ENCODE measurements at places on chromosomes 2 and 18.

- no peak for DNase-seq
Measured at GRCh38 chr2:102483086-102483485, 10.1 kb downstream of the SLC9A4 start.

GRCh38 chr2:117085737-117086136 lies 728.8 kb upstream of the DDX18 start:
- no peak for DNase-seq

DNA sequence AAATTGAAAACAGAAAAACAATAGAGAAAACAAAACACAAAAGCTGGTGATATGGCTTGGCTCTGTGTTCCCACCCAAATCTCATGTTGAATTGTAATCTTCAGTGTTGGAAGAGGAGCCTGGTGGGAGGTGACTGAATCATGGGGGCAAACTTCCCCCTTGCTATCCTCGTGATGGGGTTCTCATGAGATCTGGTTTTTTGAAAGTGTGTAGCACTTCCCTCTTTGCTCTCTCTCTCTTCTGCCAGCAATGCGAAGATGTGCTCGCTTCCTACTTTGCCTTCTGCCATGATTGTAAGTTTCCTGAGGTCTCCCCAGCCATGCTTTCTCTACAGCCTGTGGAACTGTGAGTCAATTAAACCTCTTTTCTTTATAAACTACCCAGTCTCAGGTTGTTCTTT lies 112.3 kb upstream of the UXS1 start:
- no peak for DNase-seq

DNA sequence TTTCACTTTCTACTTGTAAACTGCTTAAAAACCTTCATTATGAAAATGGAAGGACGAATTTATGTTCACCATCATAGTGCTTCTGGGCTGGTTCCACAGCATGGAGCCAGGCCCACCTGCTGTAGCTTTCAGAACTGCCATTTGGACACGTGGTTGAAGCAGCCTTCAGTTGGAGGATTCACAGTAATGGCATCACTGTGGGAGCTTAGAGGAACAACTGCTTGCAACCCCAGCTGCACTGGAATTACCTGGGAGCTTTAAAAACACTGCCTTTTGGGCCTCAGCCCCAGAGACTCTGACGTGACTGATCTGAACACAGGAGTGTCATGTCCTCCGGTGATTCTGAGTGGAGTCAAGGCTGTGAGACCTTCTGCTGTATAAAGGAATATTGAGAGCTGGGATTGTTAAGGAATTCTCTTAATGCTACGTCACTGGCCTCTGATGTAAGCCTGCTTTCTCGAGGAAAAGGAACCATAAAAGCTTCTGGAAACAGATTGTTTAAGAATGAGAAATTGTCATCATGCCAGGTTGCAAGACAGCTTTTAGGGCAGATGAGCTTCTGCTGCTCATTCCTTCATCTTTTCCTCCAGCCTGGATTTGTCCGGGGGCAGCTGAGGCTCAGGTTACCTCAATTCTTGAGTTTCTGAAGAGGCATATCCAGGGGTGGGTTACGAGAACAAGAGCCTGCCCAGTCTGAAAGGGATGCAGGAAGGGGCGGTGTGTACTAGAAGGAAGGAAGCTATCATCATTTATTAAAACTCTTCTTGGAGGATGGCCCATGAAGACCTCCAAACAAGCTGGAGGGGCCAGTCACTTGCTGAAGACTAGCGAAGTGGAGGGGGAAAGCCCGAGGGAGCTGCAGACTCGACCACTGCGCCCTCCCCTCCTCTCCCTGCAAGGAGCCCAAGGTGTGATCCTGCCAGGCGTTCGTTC lies 1.3 kb upstream of the IL1R1 start:
- DNase-seq = no peak

DNA sequence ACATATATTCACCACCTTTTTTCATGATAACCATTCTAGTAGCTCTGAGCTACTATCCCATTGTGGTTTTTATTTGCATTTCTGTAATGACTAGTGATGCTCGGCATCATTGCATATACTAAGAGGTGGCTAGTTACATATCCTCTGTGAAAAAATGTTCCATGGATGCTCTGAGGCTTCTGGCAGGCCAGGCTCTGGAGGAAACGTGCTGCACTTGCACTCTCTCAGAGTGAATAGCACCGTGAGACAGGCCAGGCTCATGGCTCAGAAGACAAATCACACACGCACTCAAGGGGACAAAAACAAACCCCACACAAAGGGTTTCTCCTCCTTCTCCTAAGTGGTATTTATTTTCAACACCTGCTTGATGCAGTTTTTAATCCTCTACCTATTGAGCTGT lies 1085.3 kb upstream of the CNTNAP5 start:
- no peak for DNase-seq

GRCh38 chr2:182672466-182673165 lies 43.4 kb upstream of the DNAJC10 start:
- DNase-seq = no peak

- no peak for DNase-seq
Measured at GRCh38 chr18:44682201-44682870, 1.6 kb downstream of the SETBP1 start.

GRCh38 chr18:22742409-22742808 lies 190.7 kb upstream of the RBBP8 start:
- no peak for DNase-seq

DNA sequence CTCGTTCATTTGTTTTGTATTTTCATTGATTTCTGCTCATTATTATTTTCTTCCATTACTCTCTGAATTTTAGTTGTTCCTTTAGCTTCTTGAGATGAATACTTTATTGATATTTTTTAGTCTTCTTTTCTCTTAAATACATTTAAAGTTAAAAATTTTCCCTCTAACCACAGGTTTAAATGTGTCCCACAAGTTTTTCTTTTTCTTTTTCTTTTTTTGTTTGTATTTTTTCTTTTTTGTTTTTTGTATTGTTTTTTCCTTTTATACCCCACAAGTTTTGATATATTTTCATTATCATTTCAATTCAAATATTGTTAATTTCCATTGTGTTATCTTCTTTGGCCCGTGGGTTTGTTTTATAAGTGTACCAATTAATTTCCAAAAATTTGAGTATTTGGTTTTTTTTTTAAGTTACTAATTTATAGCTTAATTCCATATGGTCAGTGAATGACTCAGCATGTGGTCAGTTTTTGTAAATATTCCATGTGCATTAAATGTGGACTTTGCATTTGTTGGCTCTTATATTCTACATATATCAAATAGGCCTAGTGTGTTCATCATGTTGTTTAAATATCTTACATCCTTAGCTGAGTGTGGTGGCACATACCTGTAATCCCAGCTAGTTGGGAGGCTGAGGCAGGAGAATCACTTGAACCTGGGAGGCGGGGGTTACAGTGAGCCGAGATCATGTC lies 16.2 kb downstream of the CENPO start:
- DNase-seq = no peak

DNA sequence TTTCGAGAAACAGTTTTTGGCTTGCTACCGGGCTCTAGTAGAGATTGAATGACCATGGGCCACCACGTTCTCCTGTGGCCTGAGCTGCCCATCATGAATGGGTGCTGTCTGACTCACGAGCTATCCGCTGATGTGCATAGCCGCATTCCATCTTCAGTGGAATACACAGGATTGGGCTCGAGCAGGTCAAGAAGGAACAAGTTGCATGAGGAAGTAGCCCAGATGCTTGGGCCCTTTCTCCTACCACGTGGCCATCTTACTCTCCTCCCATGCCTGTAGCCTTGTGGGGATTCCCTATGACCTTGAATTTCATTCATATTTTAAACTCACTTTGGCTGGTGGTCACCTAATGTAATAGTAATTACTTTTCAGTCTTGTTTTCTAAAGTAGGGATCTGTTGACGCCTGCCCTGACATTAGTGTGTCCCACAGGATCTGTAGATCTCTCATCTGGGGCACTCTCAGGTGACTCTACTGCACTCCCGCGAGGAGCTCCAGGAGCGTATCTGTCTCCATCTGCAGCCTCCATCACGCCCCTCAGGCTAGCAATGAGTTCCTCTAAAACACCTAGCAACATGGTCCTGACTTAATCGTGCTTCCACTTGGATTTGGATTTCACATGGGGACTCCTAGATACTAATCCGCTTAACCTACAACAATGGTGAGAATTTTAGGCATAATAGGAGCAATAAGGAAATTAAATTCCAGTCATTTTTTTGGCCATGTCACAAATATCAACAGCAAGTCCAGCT lies 67.8 kb downstream of the PSMG2 start:
- no peak for DNase-seq

DNA sequence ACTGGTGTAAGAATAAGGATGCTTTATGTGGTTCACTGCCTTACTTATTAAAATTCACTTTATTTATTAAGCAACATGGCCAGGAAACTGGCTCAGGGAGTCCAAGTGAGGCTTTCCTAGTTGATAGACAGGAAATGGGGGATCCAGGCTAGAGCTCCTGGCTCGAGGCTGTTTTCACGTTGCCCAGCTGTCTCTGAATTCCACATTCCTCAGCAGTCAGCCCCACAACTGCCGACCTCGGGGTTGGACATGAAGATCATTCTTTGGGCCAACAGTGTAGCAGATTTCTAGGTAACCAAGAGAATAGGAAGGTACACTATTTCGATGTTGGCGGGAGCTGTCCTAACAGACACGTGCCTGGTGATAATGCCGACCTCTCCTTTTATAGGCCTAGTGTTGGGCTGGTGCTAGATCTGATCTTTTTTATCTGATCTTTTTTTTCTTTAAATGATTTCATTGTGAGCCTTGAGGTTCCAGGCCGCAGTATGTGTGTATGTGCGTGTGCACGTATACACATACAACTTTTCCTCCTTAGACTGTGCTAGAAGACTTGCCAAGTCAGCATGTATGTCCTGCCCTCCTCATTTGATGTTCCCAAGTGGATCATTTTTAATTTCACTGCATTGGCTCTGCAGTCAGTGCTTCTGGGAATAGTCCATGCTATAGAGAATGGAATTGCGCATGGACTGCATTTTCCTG lies 103.5 kb downstream of the CABLES1 start:
- DNase-seq = no peak

GRCh38 chr18:38525039-38525438 lies 959.4 kb upstream of the CELF4 start:
- no peak for DNase-seq

DNA sequence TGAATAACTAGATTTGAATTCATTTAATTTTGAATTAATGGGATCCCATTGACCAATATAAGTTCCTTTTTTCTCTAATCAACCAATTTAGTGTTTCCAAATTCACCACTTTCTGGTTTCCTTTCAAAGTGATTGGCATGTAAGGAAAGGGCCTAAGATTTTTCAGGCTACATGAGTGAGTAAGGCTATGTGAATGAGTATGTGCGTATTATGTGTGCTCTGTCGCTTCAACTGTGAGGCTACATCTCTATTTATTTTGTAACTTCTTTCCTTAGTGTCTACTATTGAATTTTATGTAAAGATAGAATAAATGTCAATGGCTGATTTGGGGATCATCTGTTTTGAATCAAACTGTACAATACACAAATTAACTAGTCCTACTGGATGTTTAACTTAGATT lies 110.6 kb downstream of the ABCA12 start:
- no peak for DNase-seq

DNA sequence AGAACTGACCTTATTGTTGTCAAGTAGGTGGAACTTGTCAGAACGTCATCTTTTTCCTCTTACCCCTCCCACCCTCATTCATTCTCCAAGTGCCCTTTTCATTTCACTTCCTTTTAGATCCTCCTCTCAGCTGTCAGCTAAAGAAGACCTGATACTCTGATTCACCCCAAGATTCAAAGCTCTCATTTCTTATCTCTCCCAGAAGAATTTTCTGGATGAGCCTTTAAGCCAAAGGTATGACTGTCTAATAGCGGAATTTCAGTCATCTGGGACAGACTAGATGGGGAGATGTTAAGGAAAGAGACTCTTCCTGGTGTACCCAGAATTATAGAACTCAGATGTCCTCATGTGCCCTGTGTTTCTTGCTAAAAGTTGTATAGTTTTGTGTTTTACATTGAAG lies 53.9 kb downstream of the TCF7L1 start:
- DNase-seq = no peak

DNA sequence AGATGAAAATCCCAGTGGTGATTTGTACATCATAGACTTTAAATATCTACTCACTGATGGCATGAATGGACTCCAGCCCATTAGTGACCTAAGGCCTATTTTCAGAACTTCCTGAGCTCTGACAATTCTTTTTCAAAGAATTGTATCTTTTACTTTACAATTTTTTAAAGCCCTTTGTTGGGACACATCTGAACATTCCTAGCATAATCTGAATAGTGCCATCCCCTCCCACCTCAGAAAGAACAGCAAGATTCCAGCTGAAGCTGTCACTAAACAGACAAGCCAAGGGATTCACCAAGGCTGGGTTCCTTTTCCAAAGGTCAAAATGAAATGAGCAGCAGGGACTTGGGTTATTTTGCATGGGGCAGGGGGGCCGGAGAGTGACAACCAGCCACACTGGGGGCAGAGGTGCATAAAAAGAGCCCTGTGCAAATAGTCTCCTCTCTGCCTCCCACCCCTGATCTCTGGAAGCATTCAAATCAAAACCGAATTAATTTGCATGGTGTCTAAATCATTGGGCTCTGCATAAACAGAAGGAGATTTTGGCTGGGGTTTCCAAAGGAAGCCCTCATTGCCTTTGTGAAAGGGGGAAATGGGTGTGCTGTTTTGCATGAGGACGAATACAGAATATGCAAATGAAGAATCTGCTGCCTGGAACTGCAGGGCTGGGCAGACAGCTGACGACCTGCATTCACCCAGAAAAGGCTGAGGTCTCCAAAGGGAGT lies 17.2 kb downstream of the EPHA4 start:
- DNase-seq = no peak

DNA sequence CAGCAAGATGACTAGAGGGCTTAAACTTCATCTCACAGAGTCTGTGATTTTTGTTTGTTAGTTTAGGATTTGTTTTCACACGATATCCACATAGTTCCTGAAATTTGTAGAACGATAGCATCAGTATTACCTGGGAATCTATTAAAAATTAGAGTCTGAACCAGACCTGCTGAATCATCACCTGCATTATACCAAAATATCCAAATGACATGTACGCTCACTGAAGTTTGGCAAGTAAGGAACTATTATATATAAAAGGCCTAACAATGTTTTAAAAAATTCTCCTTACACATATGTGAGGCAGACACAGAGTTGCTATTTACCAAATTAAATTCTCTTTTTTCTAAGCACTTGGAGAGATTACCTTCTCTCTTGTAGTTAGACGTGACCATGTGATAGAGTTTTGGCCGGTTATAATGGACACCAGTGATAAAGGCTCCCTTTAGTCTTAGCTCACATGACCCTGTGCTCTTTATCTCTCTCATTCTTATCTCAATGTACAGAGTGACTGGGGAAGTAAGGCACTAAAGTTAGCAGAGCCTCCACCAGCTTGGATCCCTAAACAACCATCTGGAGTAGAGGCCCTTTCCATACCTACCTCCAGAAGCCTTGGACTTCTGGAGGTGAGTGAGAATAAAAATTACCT lies 363.1 kb downstream of the DSC3 start:
- no peak for DNase-seq

DNA sequence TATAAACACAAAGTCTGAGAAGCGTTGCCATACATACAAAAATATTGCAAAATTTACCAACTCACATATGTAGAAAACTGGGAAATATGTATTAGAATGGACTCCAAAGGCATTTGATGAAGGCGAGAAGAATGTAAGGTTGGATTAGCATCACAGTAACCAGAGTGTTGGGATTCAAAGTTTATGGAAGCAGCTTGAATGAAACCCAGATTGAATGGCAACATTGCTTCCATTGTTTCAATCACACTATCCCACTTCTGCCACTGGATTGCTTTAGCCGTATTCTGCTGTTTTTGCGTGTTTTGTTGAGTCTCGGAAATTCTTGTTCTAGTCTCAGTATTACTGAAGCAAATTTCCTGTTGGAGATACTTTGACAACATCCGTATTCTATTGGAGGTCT lies 609.0 kb upstream of the LRATD1 start:
- no peak for DNase-seq

Data from GM12891 (cell line).